Femur (tissue), 1 donor: ENCODE measurements at places on chromosomes 7 and 10.
A peak's percentile ranks its signal among the peaks of the same experiment; 100 is the strongest.

- DNase-seq: no peak
Observed at GRCh38 chr10:3464760-3465405, 292.3 kb upstream of the PITRM1 start.

DNA sequence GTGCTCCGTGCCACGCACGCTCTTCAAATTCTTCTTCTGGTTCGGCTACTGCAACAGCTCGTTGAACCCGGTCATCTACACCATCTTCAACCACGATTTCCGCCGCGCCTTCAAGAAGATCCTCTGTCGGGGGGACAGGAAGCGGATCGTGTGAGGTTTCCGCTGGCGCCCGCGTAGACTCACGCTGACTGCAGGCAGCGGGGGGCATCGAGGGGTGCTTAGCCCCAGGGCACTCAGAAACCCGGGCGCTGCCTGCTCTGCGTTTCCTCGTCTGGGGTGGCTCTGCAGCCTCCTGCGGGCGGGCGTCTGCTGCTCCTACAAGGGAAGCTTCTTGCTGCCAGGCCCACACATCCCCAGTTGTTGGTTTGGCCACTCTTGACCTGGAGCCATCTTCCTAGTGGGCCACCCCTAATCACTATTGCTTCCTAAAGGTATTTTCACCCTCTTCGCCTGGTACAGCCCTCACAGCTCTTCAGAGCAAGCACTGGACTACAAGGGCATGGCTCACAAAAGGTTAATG, 2.5 kb downstream of the ADRA2A start:
- no peak for DNase-seq

DNA sequence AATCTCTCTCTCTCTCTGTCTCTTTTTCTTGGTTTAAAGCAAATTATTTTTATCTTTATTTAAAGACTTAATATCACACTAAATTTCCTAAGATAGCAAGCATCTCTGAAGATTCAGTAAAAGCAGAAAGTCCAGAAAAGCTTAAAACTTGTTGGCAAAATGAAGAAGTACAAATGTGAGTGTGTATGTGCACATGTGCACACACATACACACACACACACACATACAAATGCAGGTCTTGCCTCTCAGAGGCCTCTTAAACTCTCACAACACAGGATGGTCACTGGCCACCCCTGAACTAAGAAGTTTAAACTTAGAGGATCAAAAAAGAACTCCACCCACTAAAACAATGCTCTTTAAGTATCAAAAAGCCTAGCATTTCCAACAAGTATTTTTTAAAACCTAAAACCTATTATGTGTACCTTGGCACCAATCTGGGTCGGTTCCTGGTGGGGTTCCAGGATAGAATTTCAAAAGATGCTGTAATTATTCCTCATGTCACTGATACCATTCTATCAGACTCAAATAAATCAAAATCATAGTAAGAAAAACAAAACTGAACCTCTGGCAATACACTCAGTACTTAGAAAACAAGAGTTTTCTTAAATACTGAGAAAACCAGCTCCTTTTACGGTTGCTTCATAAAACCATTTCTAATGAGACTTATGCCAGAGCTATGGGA, 55.0 kb downstream of the SORBS1 start:
- no peak for DNase-seq

DNA sequence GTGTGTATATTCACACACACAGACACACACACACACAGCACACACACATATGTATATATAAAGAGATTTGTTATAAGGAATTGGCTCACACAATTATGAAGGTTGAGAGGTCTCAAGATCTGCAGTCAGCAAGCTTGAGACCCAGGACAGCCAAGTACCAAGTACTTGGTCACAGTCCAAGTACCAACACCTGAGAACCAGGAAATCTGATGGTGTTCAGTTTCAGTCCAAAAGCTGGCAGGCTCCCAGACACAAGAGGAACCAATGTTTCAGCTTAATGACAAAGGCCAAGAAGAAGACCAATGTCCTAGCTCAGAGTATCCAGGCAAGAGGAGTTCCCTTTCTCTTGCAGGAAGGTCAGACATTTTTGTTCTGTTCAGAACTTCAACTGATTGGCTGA, 780.2 kb downstream of the MAGI2 start:
- DNase-seq: peak; percentile 23

- no peak for DNase-seq
Observed at GRCh38 chr7:44322631-44323363, 2.6 kb downstream of the CAMK2B start.

GRCh38 chr10:121240011-121240410, 358.2 kb downstream of the FGFR2 start:
- DNase-seq: no peak

- DNase-seq: no peak
Observed at GRCh38 chr7:41323806-41324205, 379.1 kb downstream of the INHBA start.

DNA sequence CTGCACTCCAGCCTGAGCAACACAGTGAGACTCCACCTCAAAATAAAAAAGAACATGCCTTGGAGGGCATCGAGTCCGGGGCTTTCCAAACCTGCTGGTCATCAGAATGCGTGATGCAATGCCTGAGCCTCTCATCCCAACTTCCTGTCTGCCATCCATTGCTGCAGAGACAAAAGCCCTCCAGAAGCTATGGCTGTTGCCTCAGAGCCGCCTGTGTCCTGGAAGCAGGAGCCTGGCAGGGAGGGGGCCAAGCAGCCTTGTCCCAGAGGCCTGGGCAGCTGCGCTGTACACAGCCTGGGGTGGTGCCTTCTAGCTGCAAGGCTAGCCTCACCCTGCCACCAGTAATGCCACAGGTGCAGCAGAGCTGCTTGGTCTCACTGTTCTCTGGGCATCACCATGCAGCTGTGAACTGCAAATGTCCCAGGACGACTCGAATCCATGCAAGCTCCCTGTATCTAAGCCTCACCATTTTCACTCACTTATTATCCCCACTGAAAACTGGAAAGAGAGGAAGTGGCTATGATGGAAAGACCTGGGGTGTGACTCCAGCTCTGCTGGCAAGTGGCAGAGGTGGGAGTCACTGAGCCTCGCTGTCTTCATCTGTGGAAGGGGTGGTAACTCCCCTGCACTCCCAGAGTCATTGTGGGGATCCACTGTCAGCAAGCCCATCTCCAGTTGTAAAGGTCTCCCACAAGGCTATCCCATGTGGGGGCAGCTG, 7.0 kb downstream of the ALOX5 start:
- DNase-seq: no peak
